ENCODE measurements at places on chromosomes 5 and 9.

DNA sequence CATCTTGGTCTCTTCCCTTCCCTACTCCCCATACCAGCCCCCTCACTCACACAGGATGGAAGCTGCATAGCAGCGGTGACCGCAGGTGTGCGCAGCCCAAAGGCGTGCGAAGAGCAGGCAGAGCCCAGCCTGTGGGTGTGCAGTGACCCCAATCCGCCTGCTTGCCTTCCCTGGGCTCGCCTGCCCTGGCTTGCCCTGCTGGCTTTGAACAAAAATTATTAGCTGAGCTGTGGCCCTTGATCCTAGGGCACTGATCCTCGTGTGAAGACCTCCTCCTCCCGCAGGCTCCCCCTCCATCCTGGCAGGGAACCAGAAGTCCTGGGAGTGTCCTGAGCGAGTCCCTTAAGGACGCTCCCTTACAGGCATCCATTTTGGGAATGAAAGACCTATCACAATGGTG, 31.9 kb downstream of the MORN5 start:
- DNase-seq, result no peak

DNA sequence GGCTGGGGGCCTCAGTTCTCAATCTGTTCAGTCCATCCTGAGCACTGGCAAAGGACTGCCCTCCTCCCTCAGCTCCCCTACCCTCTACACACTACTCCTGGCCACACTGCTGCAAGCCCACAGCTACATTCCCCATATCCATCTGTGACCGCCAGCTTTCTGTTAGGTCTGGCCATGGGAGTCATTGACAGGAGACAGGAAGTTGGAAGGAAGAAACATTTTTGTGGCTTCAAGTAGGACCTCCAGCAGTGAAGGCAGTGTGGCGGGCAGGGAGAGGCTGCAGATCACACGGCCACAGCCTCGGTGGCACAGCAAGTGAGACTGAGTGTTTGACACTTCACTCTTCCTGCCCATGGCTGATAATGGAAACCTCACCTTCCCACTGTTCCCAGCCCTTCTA, 55.9 kb downstream of the SECISBP2 start:
- DNase-seq, result no peak

DNA sequence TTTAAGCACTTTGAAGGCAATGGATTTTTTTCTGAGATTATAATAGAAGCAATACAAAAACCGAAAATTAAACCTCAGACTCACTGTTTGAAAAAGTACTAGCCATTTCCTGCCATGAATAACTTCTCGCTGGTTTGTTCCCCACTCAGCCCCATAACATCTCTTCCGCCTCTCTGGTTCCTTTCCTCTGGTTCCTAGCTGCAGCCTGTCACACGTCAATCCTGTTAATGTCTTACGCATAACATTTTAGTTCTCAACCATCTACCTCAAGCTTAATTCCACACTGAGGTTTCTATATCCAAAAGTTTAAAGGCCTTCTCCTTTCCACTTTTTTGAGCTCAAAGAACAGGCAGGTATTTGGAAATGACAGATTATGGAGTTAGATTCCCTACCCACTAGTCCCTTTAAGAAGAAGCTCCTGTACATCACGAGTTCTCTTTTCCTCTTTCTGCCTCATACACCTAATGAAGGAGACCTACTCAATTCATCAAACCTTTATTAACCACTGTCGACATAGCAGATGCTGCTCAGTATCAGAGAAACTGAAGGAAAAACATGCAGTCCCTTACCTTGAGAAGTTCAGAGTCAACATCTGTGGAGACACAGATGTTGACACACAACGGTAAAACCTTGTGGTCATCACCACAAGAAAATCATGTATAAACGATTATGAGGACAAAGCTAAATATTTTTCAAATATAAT, 243.0 kb upstream of the PTGER4 start:
- peak; percentile 74 for DNase-seq

- DNase-seq, result no peak
Observed at GRCh38 chr5:113336975-113337374, 97.8 kb downstream of the TSSK1B start.

DNA sequence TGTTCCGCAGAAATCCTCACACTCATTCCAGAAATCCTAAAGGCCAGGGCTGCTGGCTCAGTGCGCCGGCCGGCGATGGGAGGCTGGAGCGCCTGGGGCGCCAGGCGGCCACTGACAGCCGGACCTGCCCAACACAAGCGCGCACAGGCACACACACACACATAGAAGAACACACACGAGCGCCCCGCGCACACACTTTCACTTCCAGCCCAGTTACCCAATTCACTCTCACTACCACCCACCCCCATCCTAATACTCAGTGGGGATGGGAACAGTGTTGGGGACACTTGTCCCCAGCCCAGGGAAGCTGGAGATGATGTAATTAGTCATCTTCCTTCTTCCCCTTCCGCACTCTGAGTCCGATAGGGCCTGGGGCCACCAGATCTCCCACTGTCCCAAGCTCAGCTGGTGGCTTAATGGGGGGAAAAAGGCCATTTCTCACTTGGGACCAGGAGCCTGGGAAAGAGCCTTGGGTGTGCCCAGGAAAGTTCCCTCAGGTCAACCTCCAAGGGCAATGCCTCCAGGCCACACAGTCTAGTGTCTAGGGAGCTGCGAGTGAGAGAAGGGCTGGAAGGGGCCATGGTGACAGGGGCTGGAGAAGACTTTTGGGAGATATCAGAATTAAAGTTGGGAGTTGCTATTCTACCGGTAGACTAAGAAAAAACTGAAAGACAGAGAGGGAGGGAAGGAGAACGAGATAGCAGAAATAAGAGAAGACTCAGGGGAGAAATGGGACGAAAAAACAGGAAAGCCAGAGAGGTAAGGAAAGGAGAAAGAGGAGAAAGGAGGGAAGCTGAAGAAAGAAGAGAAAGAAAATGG, 1.7 kb downstream of the EBF1 start:
- peak; percentile 64 for DNase-seq

All from CD14-positive monocyte (primary cell).